ENCODE measurements at places on chromosomes 3 and 15.
A peak's percentile ranks its signal among the peaks of the same experiment; 100 is the strongest.

- peak; percentile 9 for DNase-seq
These were observed 793 bp downstream of the SLC30A4 start for GRCh38 chr15:45521596-45522327.

GRCh38 chr15:63379492-63380150, 2.0 kb downstream of the CA12 start:
- DNase-seq = no peak

DNA sequence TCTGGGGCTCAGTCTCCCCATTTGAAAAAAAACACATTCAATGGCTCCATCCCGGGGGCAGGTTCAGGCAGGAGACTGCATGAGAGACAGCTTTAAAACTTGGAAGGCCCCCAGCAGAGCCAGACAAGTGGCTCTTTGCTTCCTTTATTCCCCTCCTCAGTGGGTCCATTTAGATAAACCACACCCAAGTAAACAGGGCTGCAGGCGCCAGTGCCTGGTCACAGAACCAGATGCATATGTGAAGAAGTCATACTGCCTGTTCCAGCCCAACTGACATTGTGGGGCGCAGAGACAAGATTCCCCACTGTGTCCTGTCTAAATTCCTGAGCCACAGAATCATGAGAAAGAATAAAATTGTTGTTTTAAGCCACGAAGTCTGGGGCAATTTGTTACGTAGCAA, 9.0 kb downstream of the FBN1 start:
- no peak for DNase-seq

GRCh38 chr3:195557322-195557721, 14.2 kb upstream of the PPP1R2 start:
- no peak for DNase-seq

GRCh38 chr15:62187910-62188309, 22.8 kb upstream of the C2CD4B start:
- DNase-seq = no peak

DNA sequence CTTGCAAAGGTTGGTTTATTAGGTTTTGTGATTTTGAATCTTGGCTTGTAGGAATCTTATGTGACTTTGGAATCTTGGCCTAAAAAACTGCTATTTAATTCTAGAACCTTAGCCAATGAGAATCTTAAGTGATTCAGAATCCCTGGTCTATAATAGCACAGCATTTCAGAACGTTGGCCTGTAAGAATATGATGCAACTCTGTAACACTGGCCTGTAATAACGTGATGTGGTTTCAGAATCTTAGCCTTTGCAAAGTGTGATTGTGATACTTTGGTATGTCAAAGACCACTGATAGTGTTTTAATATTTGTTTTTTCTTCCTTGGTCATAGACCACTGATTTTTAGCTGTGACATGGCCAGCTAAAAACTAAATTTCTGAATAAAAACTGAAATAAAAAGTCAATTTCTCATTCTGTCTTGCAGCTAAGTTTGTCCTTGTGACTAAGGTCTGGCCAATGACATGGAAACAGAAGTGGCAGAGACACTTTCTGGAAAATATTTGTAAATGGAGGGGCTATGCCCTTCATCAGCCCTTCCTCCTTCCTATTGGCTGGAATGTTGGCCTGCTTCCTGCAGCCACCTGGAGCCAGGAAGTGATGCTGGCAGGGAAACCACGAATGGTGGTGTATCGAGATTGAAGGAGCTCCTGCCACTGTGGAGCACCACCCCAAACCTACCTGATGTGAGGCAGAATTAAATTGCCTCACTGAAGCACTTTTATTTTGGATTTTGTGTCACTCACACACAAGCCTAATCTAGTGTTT, 42.3 kb upstream of the CORO2B start:
- DNase-seq = no peak

DNA sequence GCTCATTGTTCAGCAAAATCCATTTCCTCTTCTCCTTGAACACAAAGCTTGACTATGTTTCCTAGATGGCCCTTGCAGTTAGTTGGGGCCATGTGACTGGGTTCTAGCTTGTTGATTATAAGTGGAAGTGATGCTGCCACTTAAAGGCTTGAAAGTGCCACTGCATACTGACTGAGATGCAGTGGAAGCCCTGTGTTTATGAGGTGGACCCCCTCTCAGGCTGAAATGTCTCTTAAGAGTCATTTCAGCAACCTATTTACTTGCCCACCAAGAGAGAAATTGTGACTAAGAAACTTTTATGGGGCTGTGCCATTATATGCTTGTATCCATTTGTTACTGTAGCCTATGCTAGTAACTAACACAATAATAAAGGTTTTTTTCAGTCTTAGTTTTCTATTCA, 8.4 kb upstream of the ANP32A start:
- DNase-seq = no peak

DNA sequence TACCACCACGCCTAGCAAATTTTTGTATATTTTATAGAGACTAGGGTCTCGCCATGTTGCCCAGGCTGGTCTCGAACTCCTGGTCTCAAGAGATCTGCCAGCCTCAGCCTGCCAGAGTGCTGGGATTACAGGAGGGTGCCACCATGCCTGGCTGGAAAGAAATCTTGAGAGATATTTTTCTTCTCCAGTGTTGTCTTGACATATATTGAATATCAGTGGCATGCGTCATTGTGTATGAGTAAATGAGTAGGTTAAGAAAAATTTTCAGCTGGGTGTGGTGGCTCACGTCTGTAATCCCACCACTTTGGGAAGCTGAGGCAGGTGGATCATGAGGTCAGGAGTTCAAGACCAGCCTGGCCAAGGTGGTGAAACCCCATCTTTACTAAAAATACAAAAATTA, 3.5 kb upstream of the PIF1 start:
- no peak for DNase-seq

GRCh38 chr15:41855261-41855961, 16.8 kb downstream of the PLA2G4B start:
- no peak for DNase-seq

- no peak for DNase-seq
These were observed 156.6 kb downstream of the SMAD6 start for GRCh38 chr15:66858423-66859207.

DNA sequence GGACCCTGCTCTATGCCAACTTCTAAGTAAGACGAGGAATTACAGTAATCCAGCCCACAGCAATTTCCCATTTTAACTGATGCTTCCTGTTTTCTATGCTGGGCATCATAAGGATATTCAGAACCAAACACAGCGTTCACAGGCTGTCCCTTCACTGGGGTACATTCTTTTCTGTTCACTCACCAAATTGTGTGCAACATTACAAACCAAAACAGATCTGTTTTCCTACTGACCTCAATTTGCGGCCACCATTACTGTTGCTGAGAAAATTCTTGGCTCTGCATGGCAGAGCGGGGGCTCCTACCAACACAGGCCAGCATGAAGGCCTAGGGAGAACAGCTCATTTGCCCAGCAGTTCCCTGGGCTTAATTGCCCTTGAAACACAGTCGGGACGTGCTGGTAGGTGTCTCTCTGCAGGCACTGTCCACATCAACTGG, 76.5 kb downstream of the MYO1E start:
- DNase-seq = peak; percentile 13

DNA sequence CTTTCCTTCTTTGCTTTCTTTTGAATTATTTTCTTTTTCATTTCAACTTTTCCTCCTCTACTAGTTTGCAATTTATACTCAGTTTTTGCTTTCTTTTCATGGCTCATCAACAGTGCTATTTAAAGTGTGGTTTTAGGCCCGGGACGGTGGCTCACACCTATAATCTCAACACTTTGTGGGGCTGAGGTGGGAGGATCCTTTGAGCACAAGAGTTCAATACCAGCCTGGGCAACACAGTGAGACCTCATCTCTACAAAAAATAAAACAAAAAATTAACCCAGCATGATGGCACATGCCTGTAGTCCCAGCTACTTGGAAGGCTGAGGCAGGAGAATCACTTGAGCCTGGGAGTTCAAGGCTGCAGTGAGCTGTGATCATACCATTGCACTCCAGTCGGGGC, 20.4 kb upstream of the DENND4A start:
- no peak for DNase-seq

- peak; percentile 54 for DNase-seq
These were observed 51.7 kb downstream of the SCN11A start for GRCh38 chr3:39000008-39000450.

GRCh38 chr3:113271594-113272384, 60.4 kb downstream of the BOC start:
- DNase-seq = peak; percentile 40

DNA sequence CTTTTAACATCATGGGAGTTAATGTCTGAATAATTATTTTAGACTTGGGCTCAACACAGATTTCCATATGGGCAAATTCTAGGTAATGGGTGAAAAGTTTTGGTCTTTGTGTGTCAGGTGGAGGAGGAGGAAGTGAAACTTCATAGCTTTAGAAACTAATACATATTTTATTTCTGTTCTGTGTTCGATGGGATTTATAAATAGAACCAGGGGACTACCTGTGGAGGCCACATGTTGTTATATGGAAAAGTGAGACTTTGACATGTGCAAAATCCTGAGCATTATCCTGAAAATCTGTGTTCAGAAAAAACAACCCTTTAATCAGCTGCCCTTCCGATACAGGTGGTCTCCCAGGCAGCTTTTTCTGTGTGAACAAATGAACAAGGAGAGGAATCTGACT, 209.5 kb downstream of the SOX2 start:
- DNase-seq = no peak

DNA sequence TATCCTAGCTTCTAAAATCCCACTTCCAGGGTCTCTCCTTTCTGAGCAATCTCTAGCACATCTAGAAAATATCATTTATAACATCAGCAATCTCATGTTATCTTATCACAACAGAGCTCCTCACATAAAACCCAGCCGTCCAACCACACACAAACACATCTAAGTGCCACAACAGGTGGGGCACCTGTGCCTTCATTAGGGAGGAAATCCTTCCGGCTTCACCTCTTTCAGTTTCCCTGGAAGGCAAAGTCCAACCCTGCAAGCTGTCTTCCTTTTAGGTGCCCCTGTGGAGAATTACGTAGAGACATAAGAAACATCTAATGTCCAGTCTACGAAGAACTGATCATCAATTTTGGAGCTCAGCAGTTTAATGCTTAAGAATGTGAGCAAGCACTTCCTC, 1.6 kb downstream of the ZDHHC3 start:
- no peak for DNase-seq

GRCh38 chr3:4898454-4899313, 80.6 kb upstream of the BHLHE40 start:
- no peak for DNase-seq

GRCh38 chr3:48688737-48689075, 3.0 kb upstream of the NCKIPSD start:
- no peak for DNase-seq

GRCh38 chr15:29139540-29140459, 129.8 kb downstream of the NSMCE3 start:
- peak; percentile 12 for DNase-seq

- no peak for DNase-seq
These were observed 188.4 kb upstream of the WNT5A start for GRCh38 chr3:55675478-55675877.

- DNase-seq = peak; percentile 55
These were observed 621 bp downstream of the RGMA start for GRCh38 chr15:93088200-93088980.

GRCh38 chr3:18730491-18730890, 305.4 kb upstream of the SATB1 start:
- no peak for DNase-seq

DNA sequence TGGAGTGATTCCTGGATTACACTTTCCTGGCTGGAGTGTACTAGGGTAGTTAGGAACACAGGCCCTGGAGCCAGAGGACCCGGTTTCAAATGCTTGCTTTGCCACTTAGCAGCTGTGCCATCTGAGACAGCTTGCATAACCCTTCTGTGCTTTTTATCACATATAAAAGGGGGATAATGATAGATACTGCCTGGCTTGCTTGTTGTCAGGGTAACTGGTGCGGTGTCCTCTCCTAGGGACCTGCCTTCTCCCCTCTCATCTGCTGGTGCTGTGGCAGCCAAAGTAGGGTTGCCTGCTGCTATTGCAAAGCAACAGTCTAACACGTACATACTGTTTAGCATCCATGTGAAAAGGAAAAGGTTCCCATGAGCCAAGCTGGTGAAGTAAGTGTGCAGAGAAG, 137.8 kb downstream of the LRTM1 start:
- no peak for DNase-seq

- no peak for DNase-seq
These were observed 248.1 kb downstream of the ERC2 start for GRCh38 chr3:56219894-56220805.

- DNase-seq = no peak
These were observed 70.2 kb downstream of the ARHGAP31 start for GRCh38 chr3:119364401-119364800.

- DNase-seq = no peak
These were observed 91.6 kb downstream of the DNASE1L3 start for GRCh38 chr3:58119186-58119585.

DNA sequence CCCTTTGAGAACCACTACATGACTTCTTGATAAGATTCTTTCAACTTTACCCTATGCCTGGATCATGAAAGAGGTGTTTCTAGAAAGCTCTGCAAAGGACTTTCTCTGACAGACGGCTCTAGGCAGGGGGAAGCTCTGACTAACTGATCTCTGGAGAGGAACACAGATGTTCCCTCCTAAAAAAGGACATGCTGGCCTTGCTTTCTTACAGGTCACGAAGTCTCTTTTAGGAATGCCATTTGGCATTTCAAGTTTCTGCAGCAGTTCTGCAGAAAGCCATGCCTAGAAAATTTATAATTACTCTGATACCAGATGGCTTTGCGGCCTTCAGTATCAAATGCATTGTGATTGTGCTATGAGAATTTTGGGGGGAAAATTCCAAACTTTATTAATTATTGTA, 275.4 kb upstream of the CTDSPL start:
- DNase-seq = no peak

DNA sequence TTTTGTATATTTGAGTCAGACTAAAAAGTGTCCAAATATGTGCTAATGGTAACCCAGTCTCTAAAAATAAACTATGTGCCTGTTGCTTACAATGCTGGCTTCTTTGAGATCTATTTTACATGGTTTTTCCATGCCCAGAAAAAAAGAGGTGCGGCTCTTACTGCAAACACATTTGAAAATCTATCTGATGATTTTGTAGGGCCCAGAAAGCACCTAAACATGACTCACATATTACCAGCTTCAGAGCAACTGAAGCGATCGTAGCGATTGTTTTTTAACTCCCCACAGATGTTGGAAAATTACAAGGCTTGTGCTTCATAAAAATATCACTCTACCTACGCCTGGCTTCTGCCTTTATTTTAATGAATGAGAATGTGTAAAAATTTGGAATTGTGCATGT, 53.5 kb downstream of the SUCNR1 start:
- DNase-seq = no peak

- DNase-seq = no peak
These were observed 248.2 kb upstream of the ADAMTS9 start for GRCh38 chr3:64935971-64936370.

GRCh38 chr3:76242886-76243753, 457.8 kb upstream of the ZNF717 start:
- no peak for DNase-seq

Measured in NCI-H526 treated with DMSO at 0.1 percent for 48 hours (cell line).